ENCODE measurements at places on chromosomes 16 and 17.

GRCh38 chr17:43634591-43635125 is 27.1 kb downstream of the MEOX1 start:
- peak; percentile 35 for DNase-seq

DNA sequence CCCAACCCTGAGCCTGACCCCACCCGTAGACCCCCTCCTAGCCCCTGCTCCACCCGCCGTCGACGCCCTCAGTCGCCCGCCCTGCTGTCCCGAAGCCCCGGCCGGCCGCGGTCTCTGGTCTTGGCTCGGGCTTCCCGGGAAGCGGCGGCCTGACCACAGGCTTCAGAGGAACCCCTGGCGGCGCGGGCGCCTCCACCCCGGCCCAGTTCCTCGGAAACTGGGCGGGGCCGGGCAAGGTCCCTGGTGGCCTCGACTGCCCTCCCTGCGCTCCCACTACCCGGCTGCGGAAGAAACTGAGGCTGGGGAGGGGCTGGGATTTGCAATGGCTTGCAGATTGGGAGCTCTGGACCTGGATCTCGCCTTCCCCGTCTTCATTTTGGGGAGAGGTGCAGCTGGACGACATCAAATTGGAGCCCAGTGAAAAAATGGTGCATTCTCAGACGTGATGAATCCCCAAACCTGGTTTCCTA is 692 bp upstream of the SOCS1 start:
- peak; percentile 59 for DNase-seq

DNA sequence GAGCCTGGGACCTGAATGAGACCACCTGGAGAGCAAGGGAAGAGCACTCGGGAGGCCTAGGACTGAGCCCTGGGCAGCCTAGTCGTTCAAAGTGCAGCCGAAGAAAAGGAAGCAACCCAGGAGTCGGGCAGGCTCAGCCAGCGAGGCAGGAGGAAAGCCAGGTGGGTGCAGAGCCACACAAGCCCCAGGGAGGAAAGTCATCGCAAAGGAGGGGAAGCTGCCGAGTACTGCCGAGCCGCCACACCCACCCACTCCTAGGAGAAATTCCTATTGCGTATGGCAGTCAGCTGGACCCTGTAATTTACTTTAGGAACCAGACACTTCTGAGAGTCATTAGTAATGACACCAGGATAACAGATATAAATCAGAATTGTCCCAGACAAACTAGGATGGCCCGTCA is 187.6 kb downstream of the KATNIP start:
- DNase-seq = no peak

GRCh38 chr16:65624666-65625065 is 502.8 kb upstream of the CDH11 start:
- peak; percentile 21 for DNase-seq

DNA sequence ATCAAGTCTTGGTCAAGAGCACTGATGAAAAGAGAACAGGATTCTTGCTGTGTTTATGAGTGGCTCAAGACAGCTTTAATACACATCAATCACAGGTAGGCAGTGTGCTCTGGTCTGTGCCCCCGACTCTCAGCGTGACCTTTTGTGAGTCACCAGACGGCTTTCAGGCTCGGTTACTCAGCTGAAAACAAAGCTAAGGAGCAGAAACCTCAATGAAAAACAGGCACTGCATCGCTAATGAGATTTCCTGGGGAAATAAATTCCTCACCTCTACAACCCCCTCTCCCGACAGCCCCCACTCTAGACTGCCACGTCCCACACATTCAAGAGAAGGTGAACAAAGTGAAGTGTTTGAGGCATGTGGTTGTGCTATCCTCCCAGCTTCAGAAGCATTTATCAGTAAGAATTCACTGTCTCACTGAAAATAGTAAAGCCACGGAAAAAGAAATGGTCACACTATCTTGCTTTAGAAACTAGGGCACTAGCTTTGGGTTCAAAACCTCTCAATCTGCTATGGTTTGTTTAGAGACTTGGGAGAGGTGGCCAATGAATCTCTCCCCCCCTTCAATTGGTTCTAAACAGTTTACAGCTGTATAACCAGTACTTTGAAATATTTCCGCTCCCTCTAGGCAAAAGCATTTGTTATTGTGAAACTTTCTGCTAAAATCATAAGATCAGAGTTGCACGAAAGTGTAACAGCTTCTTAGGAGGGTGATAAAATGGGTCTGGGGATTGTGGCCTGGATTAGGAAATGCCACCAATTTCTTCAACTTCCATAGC is 199.5 kb upstream of the PMFBP1 start:
- DNase-seq = peak; percentile 79

GRCh38 chr17:74950207-74950606 is 14.5 kb downstream of the OTOP3 start:
- no peak for DNase-seq

GRCh38 chr17:63954402-63955063 is 18.2 kb downstream of the SCN4A start:
- DNase-seq = no peak

- DNase-seq = no peak
These were observed 32.1 kb upstream of the LONP2 start for GRCh38 chr16:48212033-48212432.

DNA sequence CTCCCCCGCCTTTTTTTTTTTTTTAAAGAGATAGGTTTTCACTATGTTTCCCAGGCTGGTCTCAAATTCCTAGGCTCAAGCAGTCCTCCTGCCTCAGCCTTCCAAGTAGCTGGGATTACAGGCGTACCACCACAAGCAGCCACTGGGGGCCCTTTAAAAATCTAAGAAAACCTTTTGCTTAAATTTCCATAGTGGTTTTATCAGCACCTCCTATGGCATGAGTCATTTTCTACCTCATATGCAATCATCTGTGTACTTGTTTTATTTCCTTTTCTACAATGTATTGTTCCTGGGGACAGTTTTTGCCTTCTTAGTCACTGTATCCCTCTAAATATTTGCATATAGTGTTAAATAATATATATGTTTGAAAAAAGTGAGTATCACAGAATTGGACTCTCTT is 29.2 kb downstream of the GNA13 start:
- peak; percentile 85 for DNase-seq

- DNase-seq = no peak
These were observed 18.4 kb upstream of the CD300E start for GRCh38 chr17:74641958-74642298.

DNA sequence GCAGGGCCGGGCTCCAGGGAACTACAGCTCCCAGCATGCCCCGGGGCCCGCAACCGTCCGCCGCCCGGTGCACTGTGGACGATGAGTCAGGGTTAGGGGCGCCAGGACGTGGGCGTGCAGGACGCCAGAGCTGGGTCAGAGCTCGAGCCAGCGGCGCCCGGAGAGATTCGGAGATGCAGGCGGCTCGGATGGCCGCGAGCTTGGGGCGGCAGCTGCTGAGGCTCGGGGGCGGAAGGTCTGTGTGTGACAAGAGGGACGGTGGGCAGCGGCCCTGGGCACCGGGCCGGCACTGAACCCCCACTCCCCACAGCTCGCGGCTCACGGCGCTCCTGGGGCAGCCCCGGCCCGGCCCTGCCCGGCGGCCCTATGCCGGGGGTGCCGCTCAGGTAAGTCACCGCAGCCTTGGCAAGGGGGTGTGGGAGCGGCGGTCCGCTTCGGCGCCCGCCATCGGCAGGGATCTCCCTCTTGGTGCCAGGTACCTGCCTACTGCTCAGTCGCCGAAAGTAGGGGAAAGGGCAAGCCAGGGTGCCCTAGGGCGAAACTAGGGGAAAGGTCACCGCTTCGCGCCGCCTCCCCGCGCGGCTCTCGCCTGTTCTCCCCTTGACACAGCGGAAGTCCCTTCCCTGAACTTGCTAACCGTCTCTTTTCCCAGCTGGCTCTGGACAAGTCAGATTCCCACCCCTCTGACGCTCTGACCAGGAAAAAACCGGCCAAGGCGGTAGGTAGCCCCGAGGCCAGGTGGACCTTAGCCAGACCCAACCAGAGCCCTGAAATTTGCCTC is at the start of the genes ACADVL and DLG4:
Gene ACADVL, plus strand, starts transcription at position 127 of the 781 bp plus-strand sequence. Its CDS starts 47 bp downstream, at position 174.
Gene DLG4, minus strand, starts transcription at position 25 of the 781 bp plus-strand sequence.
- DNase-seq = peak; percentile 89

DNA sequence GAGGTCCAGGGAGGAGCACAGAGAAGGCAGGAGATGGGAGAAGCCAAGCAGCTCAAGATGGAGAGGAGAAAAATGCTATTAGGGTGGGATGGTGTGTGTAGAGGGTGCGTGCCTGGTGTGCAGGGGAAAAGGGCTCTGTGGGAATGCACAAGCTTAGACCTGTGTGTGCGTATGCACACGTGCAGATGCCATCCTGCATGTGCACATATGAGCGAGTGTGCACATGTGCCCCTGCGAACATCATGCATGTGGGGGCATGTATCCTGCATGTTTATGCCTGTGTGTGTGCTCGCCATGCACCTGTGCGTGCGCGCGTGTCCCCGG is 438 bp upstream of the KCNJ12 start:
- peak; percentile 11 for DNase-seq

GRCh38 chr16:87595712-87596111 is 6.6 kb upstream of the JPH3 start:
- no peak for DNase-seq

- no peak for DNase-seq
These were observed 163.1 kb upstream of the NOL11 start for GRCh38 chr17:67554634-67555033.

- DNase-seq = no peak
These were observed 8.8 kb downstream of the RUNDC1 start for GRCh38 chr17:42989141-42989540.

DNA sequence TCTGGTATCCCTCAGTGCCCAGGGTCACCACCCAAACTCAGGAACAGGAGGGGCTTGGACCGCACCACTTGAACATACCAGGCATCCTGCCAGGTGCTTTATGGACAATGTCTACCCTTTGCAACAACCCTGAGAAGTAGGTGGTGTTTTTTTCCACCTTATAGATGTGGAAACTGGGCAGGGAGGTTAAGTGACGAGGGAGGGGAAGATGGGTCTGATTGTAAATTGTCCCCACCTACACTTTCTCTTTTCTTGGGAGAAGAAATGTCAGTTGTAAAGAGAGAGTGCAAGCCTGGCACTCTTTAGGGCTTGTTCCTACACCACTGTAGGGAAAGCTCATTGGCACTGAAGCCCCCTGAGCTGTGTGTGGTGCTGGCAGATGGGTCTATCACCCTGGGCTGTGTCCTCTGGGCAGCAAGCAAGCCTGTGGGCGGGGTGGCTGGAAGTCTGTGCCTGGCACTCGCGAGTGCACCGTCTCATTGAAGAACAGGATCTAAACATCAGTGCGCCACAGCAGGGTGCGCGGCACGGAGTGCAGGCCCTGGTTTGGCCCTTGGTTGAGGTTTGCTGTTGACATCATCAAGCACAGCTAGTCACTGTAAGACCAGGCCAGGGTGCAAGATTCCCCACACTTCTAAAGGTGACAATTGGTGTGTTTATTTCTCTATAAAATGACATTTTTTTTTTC is 15.1 kb downstream of the NOD2 start:
- no peak for DNase-seq

DNA sequence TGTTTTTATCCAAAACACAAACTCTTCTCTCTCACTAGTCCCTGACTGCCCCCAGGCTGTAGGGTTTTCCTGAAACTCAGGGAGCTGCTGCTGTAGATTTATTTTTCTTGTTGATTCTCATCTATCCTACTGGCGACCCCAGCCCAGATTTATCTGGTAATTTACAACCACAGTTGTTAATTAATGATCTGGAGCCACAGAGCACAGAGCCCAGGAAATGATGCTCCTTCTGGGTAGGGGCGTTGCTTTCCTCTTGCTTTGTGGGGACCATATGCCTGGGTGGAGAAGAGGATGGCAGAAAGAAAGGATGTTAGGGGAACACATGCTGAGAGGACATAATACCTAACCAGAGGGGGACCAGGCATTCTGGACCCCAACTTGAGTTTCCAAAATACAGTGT is 7.4 kb upstream of the ETV4 start:
- DNase-seq = no peak

DNA sequence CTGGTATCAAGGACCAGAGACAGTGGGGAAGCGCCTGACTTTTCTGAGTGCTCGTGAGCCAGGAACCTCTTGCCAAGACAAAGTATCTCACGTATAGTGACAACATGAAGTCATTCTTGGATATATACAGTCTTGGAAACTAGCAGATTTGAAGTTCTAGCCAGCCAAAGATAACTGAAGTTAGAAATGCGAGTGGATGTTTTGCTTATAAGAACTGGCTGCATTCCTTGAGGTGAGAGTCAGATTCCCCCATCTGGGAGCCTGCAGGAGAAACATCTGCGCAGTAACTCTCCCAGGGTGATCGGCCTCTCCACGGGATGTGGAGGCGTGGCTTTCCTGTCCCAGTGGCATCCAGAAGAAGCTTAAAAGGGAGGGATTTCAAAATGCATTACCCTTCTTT is 89.8 kb downstream of the SHISA6 start:
- DNase-seq = peak; percentile 29

- no peak for DNase-seq
These were observed 436.8 kb upstream of the ERCC4 start for GRCh38 chr16:13483121-13483520.

GRCh38 chr16:23152386-23153178 is 3.3 kb upstream of the USP31 start:
- DNase-seq = no peak

DNA sequence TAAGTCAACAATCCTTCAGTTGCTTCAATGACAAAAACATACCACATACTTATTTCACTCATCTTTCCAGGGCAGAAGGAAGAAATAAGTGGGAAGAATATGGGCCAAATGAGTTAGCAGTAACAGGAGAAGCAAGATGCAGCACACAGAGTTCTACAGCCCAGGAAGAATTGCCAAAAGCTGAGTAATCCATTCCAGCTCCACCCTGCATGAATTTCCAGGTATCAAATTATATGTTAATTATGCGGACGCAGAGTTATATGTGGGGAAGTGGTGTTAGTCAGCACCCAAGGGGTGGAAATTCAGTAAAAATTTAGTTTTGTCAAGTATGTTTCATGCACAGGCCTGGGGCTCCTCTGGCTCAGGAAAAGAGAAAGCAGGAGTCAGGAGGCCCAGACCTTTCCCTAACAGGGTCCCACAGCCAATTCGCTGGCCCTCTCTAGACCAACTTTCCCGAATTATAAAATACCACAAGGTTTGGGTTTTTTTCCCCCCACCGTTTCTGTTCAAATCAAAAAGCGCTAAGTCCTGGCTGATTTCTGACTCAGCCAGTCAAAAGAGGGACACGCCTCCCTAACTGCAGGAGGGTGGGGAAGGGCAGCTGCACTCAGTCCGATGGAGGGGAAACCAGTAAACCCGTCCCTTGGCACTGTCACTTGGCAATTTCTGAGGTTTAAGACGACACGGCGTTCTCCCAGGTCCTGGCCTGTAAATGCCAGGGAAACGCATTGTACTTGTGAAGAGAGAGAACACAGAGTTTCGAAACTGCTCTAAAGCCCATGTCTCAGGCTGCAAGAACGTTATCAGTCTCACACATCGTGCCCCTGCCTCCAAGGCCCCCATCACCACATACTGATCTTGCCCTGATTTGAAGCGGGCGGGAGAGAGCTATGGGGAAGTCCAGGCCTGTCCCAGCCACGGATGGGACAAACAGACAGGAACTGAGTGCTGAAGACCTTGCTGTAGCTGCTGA is 58.1 kb downstream of the ZFHX3 start:
- DNase-seq = peak; percentile 96

GRCh38 chr17:77409282-77410161 is 268.8 kb downstream of the SEC14L1 start:
- peak; percentile 77 for DNase-seq

GRCh38 chr17:8080799-8081219 is 6.7 kb downstream of the ALOX12B start:
- DNase-seq = no peak
